Temporal lobe (tissue), 4 donors: ENCODE measurements at places on chromosomes 3 and 15. TPM values are rescaled to one million over a fixed set of nuclear protein-coding genes. Genes with fewer than 3 reads are reported as not detected.

PAK6 gene
- total RNA-seq = 14.3 TPM

SLC38A3 gene
- total RNA-seq = 5.4 TPM

MED12L gene
- total RNA-seq = 5.4 TPM

CSPG4 gene
- total RNA-seq = 6.6 TPM

GANC gene
- 6.9 TPM for total RNA-seq

GRIP2 gene
- total RNA-seq = 7.4 TPM

PRR23A gene
- total RNA-seq = not detected

GRAMD1C gene
- total RNA-seq = 6.4 TPM

DCUN1D1 gene
- 44.7 TPM for total RNA-seq

NPAP1 gene
- 0.49 TPM for total RNA-seq

ROPN1 gene
- total RNA-seq = not detected

RTP1 gene
- 0.25 TPM for total RNA-seq

NANOGP8 gene
- 0.25 TPM for total RNA-seq

GXYLT2 gene
- total RNA-seq = 4.7 TPM

APEH gene
- total RNA-seq = 47.0 TPM

NSUN3 gene
- 27.8 TPM for total RNA-seq

CHL1 gene
- total RNA-seq = 896 TPM
